Fibroblast of lung (primary cell): ENCODE measurements at places on chromosomes 2 and 18. TPM values are rescaled to one million over a fixed set of nuclear protein-coding genes. Genes with fewer than 3 reads are reported as not detected.

DNA sequence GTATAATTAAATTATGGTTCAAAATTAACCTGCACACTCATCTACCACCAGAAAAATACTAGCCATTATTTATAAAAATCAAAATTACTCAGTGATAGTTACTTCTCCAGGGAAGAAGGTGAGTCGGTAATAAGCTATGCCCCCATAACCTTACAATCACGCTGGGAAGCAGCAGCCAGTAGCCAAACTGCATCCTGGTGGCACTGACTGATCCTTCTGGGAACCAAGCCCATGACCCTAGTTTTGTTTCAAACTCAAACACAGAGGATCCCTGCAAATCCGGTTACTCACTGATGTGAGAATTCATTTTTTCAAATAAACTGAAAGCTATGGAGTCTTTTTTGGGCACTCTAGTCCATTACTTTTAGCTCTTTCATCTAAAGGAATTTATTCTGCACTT lies 88.2 kb upstream of the VWC2L start:
- DNase-seq: no peak
- H3K4me3 ChIP-seq: no peak overlapping the region
- H3K4me1 ChIP-seq: no peaks in the 10 kb centered on the region
- H3K36me3 ChIP-seq: no peaks in the 10 kb centered on the region
- H3K27ac ChIP-seq: no peak overlapping the region

- peaks cover 46% of the 10 kb centered on the region for H3K4me1 ChIP-seq
- H3K27me3 ChIP-seq: no peaks in the 10 kb centered on the region
- H3K27ac ChIP-seq: peak overlapping the region; percentile 75
- H3K4me3 ChIP-seq: peak overlapping the region; percentile 40
These were observed 100.9 kb downstream of the TNS1 start for GRCh38 chr2:217901835-217902378.

- no peaks in the 10 kb centered on the region for H3K4me1 ChIP-seq
- no peak overlapping the region for H3K27ac ChIP-seq
- no peak for DNase-seq
- no peak overlapping the region for H3K4me3 ChIP-seq
These were observed 843.6 kb downstream of the TRIB2 start for GRCh38 chr2:13560322-13560721.

DNA sequence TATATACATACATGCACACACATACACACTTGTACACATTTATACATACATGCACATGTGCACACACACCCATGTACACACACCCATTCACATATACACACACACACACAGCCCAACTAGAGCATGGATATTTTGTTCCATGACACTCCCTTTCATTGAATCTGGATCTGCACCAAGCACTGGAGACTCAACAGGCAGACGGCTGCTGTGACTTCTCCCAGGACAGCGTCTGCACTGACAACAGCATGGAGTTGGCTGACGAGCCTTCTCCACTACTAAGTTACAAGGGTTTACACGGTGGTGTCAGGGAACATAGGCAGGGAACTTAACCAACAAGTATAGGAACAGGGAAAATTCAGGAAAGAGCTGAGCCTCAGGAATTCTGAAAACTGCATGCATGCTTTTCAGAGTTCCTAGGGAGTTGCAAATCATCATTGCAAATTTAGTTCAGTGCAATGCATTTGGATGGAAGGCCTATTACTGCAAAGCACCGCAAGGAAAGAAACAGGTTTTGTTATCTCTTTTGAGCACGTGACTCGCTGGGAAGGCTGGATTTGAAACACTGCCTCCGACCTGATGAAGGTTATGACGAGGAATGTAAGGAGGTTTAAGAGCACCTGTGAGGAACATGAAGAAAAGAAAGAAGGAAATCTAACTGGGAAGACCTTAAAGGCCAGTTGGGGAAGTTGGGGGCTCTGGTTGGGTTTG lies 35.9 kb downstream of the TMEM18 start:
- DNase-seq: no peak
- H3K4me3 ChIP-seq: no peak overlapping the region
- H3K4me1 ChIP-seq: no peaks in the 10 kb centered on the region
- H3K36me3 ChIP-seq: no peaks in the 10 kb centered on the region
- no peak overlapping the region for H3K27ac ChIP-seq

GRCh38 chr2:149561309-149561926 lies 26.2 kb downstream of the MMADHC start:
- H3K36me3 ChIP-seq: no peaks in the 10 kb centered on the region
- H3K4me3 ChIP-seq: no peak overlapping the region
- H3K27ac ChIP-seq: no peak overlapping the region
- no peaks in the 10 kb centered on the region for H3K4me1 ChIP-seq

DNA sequence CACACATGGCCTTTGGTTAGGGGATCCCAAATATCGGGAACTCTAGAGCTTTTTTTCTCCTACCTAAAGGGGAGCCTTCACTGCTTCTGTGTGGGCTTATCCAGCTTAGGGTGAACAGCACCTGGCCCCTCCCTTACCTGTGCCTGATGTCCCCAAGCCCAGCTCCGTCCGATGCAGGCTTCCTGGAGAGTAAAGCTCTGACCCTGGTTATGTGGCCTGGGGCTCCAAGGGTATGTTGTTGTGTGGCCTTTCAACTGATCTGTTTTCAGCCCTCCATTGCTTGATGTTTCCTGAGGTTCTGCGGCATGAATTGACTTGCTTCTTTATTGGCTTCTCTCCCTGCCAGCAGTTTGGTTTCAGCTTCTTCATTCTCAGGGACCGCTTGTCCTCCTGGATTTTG lies 66.0 kb downstream of the RAB31 start:
- no peak overlapping the region for H3K4me3 ChIP-seq
- no peak overlapping the region for H3K27ac ChIP-seq
- H3K4me1 ChIP-seq: peaks cover 2% of the 10 kb centered on the region
- H3K27me3 ChIP-seq: no peaks in the 10 kb centered on the region
- H3K36me3 ChIP-seq: no peaks in the 10 kb centered on the region

- H3K4me3 ChIP-seq: no peak overlapping the region
- H3K27me3 ChIP-seq: no peaks in the 10 kb centered on the region
- no peak overlapping the region for H3K27ac ChIP-seq
These were observed 11.3 kb upstream of the PPP3R1 start for GRCh38 chr2:68263632-68264031.

GRCh38 chr2:128949360-128949759 lies 630.7 kb upstream of the HS6ST1 start:
- H3K27ac ChIP-seq: no peak overlapping the region
- no peaks in the 10 kb centered on the region for H3K4me1 ChIP-seq
- peak; percentile 49 for DNase-seq
- no peaks in the 10 kb centered on the region for H3K36me3 ChIP-seq
- H3K4me3 ChIP-seq: no peak overlapping the region
- no peaks in the 10 kb centered on the region for H3K27me3 ChIP-seq

GRCh38 chr2:68722712-68723111 lies 11.9 kb upstream of the ARHGAP25 start:
- H3K4me1 ChIP-seq: no peaks in the 10 kb centered on the region
- DNase-seq: no peak
- no peaks in the 10 kb centered on the region for H3K27me3 ChIP-seq
- H3K27ac ChIP-seq: no peak overlapping the region

DNA sequence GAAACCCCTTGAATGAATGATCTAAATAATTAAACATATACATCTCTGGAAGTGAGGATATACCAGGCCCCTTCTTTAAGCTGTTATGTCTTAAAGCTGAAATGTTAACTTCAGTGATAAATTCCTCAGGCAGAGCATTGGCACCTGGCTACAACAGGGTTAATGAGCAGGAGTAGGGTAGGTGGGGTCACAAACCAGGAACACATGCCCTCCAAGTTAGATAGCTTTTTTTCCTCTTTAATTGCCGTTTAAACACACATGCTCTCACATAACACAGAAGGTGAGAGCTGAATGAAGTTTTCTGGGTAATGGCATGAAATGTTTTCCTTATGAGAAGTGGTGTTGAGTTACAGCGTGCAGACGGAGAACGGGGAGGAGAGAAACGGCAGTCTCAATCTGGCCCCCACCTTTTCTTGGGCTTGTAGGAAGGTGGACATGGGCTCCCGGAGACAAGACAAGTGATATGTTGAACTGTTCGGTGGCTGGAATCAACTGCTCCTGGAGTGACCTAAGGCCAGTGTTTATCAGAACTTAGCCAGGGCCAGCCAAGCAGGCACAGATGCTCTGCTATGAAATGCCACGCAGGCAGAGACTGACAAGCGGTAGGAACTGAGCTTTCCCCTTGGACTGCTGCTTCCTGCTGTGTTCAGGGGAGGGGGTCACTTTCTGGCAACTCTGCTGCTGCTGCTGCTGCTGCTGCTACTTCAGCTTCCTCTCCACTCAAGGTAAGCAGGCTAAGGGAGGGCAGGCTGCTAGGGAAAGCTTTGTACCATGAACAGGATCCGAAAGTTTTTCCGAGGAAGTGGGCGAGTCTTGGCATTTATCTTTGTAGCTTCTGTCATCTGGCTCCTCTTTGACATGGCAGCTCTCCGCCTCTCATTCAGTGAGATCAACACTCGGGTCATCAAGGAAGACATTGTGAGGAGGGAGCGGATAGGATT lies at the start of gene GALNT5:
Gene GALNT5, plus strand, starts transcription at position 394 of the 941 bp plus-strand sequence. Its CDS starts 378 bp downstream, at position 772.
- peak; percentile 62 for DNase-seq
- peak within 1 kb of the TSS; percentile 42 for H3K4me3 ChIP-seq
- no peaks in the 10 kb centered on the region for H3K27me3 ChIP-seq
- peak within 1 kb of the TSS; percentile 69 for H3K27ac ChIP-seq
- no peaks in the 10 kb centered on the region for H3K36me3 ChIP-seq
- H3K4me1 ChIP-seq: peaks cover 19% of the 10 kb centered on the region

DNA sequence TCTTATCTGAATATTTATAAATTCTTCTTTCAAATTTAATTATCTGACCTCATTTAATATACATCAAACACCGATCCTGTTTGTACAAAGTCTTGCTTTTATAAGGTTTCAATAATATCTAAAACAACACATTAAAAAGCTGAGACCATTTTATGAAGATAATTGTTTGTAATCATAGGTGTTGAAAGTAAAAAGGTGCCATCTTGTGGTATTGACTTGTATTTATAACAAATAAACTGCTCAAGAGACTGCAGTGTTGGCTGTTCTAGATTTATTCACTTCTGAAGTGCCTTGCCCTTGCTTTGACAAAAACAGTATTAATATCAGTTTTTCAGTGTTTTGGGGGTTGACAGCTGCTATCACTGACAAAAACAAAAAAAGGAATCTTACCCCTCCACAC lies 286.8 kb upstream of the HNMT start:
- H3K27me3 ChIP-seq: no peaks in the 10 kb centered on the region
- H3K4me1 ChIP-seq: no peaks in the 10 kb centered on the region
- H3K36me3 ChIP-seq: no peaks in the 10 kb centered on the region
- DNase-seq: no peak
- no peak overlapping the region for H3K4me3 ChIP-seq
- no peak overlapping the region for H3K27ac ChIP-seq

DNA sequence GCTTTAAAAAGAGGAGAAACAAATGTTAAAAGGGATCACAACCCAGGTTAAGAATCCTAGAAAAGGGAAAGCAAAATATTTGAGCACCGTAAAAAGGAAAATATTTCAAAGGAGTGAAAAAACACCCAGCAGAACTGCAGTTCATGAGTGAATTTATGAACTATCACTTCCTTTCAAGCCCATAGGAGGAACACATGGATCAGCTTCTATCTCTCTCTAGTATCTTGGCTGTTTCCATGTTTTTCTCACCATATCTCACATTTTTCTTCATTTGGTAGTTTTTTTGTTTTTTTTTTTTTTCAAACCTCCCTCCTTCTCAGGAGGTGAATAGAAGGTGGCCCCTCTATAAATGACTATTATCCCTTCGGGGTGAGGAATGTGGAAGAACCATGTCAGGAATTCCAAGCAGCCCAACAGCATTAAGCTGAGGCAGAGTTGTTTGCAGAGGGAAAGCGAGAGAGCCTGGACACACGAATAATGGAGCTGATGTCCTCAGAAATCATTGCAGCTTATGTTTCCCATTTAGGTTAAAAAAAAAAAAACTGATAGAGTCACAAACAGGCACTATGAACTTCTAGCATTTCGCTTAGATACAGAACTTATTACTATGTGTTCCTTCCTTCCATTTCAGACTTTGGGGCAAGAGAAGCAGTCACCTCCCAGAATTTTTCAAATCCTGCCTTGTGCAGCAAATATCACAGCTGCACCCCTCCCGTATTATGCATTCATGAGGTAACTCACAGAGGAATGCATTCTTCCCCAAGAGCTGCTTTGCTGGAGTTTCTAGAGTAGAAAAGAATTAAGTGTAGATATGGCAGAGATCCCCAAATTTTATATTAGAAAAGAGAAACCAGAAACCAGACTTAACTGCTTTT lies 315.6 kb downstream of the IRS1 start:
- H3K36me3 ChIP-seq: no peaks in the 10 kb centered on the region
- H3K27ac ChIP-seq: no peak overlapping the region
- peak; percentile 79 for DNase-seq
- H3K4me3 ChIP-seq: no peak overlapping the region
- peaks cover 8% of the 10 kb centered on the region for H3K4me1 ChIP-seq

DNA sequence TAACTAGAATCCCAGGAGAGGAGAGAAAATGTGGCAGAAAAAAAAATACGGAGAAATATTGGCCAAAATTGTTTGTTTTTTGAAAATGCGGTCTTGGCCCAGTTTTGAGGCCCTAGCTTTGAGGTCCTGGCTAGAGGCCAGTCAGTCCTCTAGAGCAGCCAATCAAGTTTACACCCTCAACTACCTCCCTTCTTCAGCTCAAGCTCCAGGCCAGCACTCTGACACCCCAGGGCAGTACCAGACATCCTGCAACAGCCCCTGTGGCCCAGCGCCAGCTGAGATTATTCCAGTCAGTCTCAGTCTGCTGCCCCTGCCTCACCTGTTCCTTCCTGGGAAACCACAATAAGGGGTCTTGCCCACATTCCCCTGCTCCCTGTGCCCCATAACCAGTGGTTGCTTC lies 107.7 kb downstream of the UGGT1 start:
- no peaks in the 10 kb centered on the region for H3K36me3 ChIP-seq
- DNase-seq: no peak
- no peak overlapping the region for H3K27ac ChIP-seq
- H3K4me1 ChIP-seq: no peaks in the 10 kb centered on the region
- H3K27me3 ChIP-seq: no peaks in the 10 kb centered on the region
- no peak overlapping the region for H3K4me3 ChIP-seq

DNA sequence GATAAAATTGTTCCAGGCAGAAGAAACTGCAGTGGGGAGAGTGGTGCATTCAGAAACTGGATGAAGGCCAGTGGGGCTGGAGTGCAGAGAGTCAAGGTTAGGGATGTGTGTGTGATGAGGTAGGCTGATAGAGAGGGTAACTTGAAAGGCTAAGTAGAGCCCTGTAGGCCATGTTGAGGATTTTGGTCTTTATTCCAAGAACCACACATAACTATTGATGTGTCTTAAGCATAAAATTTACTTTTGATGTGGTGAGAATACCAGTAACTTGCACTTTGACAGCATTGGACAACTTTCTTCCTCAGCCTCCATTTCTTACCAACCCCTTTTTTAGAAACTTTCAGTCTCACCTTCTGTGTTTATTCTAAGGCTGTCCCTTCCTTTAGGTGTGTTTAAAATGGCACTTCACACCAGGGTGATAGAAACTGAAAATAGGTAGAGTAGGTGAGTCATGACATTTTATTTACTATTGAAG lies 22.6 kb downstream of the MTX2 start:
- no peak overlapping the region for H3K4me3 ChIP-seq
- DNase-seq: no peak
- no peaks in the 10 kb centered on the region for H3K27me3 ChIP-seq
- no peaks in the 10 kb centered on the region for H3K4me1 ChIP-seq
- H3K27ac ChIP-seq: no peak overlapping the region
- no peaks in the 10 kb centered on the region for H3K36me3 ChIP-seq

- H3K36me3 ChIP-seq: no peaks in the 10 kb centered on the region
- no peak overlapping the region for H3K27ac ChIP-seq
These were observed 112.5 kb downstream of the ATL2 start for GRCh38 chr2:38264396-38265221.

The GALNT5 gene
- total RNA-seq: 32.4 and 199 TPM in 2 replicates

The FRZB gene
- total RNA-seq: 2.0 and 5.6 TPM in 2 replicates

The DSG1 gene
- not detected in 2 replicates for total RNA-seq

The CEP192 gene
- 32.7 and 32.9 TPM in 2 replicates for total RNA-seq

The LOXHD1 gene
- total RNA-seq: not detected in 2 replicates

The ADD2 gene
- 2.5 and 2.6 TPM in 2 replicates for total RNA-seq

The MAPK4 gene
- under 0.01 TPM in 1 of 2 replicates, not detected in the other for total RNA-seq

The HSPE1 gene
- 87.0 and 92.2 TPM in 2 replicates for total RNA-seq

The KCNG2 gene
- total RNA-seq: 6.4 and 10.1 TPM in 2 replicates

The CNGA3 gene
- total RNA-seq: under 0.01 TPM in 2 replicates

The REG1A gene
- not detected in 2 replicates for total RNA-seq

The KIAA2012 gene
- under 0.01 TPM in 1 of 2 replicates, not detected in the other for total RNA-seq
